ENCODE measurements at places on chromosomes 12 and 14.

GRCh38 chr14:99164712-99165111 lies 107.3 kb downstream of the BCL11B start:
- DNase-seq, result no peak

DNA sequence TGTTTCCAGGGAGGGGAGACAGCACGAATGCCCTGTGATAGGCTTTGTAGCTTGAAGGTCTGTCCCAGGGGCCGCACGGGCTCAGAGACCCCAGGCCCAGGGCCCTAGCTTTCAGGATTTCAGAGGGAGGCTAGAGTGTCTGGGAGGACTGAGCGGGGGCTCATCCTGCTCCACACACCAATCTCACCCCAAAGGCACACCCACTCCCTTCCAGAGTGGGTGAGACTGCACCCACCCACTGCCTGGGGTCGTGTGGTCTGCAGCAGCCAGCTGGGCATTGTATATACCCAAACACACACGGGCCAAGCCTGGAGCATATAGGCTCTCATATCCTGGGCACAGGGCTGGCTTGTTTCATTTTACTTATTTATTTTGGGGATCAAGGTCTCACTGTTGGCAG lies 5.8 kb upstream of the SLC25A47 start:
- no peak for DNase-seq

- no peak for DNase-seq
Observed at GRCh38 chr14:60931218-60931617, 49.7 kb downstream of the TRMT5 start.

GRCh38 chr12:43206396-43206795 lies 345.6 kb downstream of the ADAMTS20 start:
- no peak for DNase-seq

DNA sequence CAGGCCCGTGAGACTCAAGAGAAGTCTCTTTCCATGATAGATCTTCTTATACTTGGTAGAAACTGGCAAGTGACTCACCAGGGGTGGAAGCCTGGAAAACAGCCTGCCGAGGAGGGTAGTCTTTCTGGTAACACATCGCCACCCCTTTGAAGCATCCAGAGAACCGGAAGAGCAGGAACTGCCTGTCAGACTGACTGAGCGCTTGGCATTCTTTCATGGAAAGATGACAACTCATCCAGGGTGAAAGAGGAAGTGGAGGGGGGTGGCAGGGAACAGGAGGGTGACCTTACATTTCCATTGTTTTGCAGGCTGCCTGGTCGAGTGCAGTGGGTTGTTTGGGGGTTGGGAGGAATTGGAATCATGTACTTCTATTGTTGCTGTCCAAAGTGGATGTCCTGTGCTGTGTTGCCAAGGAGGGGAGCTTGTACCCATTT lies 34.5 kb downstream of the PRKCH start:
- DNase-seq, result no peak

- DNase-seq, result no peak
Observed at GRCh38 chr14:69137843-69138535, 14.9 kb downstream of the DCAF5 start.

DNA sequence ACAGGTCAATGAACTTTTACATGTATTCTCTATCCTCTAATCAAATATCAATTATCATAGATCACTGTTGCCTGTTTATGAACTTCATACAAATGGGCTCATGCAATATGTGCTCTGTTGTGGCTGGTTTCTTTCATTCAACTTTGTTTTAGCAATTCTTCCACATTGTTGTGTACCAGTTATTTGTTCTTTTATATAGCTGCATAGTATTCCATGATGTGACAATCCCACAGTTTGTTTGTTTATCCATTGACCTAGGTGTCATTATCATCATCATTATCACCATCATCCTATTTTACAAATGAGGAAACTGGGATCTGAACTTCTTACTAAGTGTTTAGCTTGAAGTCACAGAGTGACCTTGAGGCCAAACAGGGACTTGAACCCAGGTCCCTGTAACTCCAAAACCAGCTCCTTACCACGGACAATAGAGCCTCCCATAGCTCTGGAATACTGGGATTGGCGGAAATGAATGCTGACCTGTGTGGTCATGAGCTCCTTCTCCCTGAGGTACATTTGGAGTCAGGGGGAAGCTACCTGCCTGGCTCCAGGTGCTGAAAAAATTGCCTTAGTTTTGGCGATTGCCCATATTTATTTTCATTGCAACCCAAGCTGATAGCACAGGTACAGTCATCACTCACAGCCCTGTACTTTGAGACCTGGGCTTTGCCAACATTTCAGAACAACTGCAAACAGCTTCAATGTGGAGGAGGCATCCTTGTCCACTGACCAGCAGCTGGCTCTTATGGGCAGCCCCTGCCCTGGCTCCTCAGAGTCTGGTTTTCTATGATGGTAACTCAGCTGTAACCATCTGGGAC lies 9.2 kb downstream of the ZFP36L1 start:
- DNase-seq, result no peak

DNA sequence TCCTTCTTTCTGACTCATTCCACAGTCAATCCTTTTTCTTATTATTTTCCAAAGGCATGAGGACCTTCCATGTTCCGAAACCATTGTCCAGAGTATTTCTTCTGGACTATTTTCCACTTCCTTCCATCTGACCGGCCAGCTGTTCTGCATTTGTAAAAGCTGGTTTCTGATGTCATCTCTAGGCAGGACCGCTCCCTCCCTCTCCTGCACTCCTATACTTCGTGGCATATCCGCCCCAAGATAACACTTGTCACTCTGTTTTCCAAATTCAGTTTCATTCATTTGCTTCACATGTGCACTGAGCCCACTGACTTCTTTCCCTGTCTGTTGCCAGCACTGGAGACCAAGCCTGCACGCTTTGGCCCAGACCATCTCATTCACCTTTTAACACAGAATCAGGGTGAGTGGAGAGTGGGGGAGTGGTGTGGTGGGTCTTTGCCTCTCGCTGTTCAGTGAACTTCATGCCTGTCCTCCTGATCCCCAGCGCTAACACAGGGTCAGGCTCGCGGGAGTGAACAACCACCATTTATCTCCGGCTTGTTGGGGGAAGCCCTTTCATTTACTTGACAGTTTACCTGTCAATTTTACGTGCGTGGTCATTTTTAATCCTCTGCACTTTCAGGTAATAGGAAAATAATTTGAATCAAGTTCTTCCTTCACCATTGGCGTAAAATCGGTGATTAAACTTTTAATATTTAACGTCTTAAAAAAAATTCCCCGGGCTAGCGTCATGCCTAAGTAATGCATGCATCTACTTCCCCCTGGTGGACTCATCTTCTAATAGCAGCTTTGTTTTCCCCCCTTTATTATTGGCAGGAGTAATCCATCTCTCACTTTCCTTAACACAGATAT lies 52.5 kb downstream of the C12orf75 start:
- DNase-seq, result no peak

DNA sequence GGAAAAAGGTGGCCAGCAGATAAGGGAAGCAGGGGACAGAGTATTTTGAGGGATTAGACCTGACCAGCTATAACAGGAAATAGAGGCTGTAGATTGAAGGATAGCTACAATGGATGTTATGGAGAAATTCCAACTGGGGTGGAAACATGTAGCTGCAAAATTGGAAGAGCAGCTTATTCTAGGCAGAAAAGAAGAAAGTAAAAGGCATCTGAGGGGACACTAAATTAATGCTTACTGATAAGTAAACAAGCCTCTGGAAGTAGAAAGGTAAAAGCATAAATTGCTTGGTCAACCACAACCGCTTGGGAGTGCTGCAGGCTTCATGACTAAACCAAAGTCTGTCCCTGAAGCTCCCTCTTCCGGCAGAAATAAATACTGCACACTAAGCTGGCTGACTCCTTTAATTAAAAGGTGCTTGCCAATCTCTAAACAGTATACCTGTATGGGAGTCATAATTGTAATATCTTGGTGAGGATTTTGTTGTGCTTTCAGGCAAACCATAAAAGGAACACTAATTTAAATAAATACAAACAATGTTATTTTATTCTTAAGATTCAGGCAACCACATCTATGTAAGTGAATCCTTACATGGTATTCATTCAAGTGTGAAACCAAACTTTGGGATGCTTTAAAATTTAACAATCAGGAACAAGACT lies 7.7 kb downstream of the UBC start:
- DNase-seq, result peak; percentile 84

DNA sequence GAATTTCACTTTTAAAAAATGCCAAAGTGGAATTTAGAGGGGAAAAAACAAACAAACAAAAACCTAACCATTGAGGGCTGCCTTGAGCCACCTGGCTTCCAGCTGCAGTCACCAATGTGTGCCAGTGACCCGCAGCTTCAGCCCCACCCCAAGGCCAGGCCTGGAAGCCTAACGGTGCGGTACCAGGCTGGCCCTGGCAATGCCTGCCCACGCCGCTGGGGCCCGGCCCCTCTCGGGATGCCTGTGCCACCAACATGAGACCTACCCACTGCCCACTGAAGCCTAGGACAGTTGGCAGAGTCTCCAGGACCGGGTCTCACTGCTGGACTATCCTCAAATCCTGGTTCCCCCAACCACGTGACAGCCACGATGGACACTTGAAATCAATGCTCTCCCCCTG lies 96.6 kb downstream of the NCOR2 start:
- no peak for DNase-seq

DNA sequence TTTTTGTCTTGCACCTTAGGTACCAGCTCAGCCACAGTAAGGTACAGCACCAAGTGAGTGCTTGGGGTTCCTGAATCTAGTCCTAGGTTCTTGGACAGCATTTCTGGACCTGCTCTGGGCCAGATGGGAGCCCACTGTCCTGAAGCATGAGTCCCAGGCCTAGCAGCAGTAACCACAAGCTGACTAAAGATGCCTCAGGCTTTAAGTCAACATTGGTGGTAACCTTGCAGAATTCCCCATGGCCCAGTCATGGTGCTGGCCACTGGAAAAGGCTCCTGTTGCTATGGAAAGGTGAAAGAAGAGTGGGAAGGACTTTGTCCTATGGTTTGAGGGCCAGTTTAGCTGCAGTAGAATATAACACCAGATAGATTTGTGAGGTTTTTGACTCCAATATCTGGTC lies 86.9 kb upstream of the CLEC14A start:
- DNase-seq, result no peak

GRCh38 chr12:257521-258321 lies 4.9 kb downstream of the SLC6A13 start:
- no peak for DNase-seq

GRCh38 chr14:63555572-63555971 lies 12.4 kb upstream of the PPP2R5E start:
- DNase-seq, result no peak

DNA sequence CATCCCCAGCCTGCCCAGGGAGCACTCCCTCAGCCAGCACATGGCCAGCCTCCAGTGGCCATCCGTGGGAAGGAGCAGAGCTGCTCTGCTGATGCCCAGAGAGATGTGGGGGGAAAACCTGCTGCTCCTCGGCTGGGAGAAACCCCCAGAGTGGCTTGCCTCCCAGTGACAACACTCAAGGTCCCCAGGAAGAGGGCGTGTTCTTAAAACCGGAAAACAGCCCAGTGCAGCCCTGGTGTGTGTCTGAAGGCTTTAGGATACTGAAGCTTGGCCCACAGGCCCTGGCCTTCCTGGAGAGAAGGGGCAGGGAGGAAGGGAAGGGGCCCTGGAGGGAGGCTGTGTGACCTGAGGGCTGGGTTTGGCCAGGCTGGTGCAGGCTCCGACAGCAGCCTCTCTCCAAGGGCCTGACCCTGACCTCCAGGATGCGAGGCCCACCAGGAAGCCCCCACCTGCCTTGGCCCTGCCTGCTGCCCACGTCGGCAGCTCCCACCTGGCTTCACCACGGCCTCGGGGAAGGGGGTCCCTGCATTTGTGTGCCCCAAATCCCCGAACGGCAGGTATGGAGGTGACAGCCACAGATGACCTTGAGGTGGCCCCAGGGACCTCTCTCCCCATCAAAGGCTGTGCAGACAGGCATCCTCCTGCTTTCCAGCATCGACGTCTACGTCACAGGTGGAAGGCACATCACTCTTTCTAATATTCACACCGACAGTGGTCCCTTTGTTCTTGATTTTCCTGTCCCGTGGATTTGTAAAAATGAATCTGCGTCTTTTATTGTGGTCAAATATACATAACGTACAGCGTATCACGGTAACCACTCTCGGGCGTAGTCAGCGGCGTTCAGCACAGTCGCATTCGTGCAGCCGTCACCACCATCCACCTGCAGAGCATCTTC lies 190.0 kb upstream of the C14orf180 start:
- peak; percentile 29 for DNase-seq

- DNase-seq, result no peak
Observed at GRCh38 chr14:44897845-44898151, 63.9 kb downstream of the KLHL28 start.

- DNase-seq, result no peak
Observed at GRCh38 chr14:101361044-101361443, 200.3 kb upstream of the DIO3 start.

DNA sequence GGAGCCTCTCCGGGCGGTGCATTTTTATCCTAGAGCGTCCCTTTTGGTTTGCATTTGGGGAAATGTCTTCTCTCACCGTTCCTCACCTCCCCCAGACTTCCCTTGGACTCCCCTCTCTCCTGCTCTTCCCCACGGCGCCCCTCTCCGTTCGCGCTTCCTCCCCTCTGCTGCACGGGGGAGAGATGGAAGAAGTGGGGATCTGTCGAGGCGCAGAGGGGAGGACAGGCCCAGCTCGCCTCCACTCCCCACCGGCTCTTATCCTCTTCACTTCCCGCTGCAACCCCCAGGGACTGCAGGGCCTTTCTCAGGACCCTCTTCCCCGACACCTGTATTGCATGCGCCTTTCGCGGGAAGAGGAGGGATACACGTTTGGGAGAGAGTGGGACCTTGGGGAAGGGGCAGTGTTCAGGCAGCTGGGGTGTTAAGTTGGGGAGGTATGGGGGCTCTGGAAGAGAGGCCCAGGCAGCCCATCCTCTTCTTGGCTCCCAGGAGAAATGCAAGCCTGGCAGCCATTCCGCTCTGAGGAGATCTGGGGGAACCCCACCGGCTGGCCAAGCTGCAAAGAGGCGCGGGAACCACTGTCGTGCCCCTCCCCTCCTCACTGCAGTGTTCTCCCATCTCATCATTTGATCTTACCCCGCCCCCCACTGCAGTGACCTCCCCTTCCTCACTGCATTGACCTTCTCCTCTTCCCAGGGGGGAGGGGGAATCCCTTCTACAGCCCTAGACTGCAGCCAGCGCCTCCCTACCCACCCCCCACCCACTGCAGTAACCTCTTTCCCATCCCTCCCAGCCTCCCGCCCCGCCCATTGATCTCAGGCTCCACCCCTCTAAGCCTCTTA lies 788 bp downstream of the ENO2 start:
- DNase-seq, result peak; percentile 89

- no peak for DNase-seq
Observed at GRCh38 chr12:59517522-59517921, 78.3 kb upstream of the SLC16A7 start.

DNA sequence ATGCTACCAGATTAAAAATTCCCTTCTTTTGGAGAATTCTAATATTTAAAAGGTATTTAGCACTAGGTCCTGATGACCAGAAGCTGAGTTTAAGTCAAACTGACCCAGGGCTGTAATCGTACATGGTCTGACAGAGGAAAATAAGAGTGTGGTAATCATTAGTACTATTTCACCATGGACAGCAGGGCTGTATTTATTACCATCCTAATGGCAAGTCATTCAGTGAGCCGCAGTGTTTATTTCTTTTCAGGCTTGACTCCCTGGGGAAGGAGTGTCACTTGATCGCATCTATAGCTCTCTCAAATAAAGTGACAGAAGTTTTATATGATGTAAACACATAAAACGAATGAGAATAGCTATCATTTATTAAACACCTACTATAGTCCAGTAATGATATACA lies 261.8 kb downstream of the BTG1 start:
- DNase-seq, result no peak

- DNase-seq, result no peak
Observed at GRCh38 chr14:95939335-95939734, 62.7 kb downstream of the TUNAR start.

GRCh38 chr14:100721568-100721967 lies 5.1 kb upstream of the DLK1 start:
- DNase-seq, result no peak

GRCh38 chr14:77825895-77826519 lies 26.1 kb downstream of the ADCK1 start:
- DNase-seq, result no peak
